ENCODE measurements at places on chromosomes 7 and 10.

GRCh38 chr10:79433324-79434222 is 11.9 kb downstream of the ZCCHC24 start:
- no peak for DNase-seq

DNA sequence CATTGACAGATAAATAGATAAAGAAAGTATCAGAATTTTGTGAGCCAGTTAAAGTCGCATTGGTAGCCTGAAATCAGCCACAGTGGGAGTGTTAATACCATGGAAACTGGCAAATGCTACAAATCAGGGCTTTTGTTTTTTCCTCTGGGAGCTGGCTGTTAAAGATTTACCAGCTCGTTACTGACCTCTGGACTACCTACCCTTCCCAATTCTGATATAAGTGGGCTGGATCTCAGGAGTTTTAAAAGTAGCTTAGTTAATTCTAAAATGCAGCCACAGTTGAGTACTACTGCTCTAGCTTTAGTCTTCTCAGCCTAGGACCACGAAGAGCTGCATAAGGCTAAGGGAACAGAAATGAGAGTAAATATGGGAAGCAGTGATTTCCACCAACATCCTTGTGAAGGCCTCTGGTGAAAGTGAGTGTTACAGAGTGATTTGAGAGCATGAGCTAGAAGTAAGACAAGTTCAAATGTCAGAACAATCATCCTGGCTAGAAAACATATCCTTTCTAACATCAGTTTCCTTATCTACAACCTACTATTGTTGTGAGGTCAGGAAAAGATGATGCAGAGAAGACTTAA is 53.2 kb downstream of the A1CF start:
- no peak for DNase-seq

- no peak for DNase-seq
Observed at GRCh38 chr10:117237401-117237991, 3.4 kb upstream of the SLC18A2 start.

DNA sequence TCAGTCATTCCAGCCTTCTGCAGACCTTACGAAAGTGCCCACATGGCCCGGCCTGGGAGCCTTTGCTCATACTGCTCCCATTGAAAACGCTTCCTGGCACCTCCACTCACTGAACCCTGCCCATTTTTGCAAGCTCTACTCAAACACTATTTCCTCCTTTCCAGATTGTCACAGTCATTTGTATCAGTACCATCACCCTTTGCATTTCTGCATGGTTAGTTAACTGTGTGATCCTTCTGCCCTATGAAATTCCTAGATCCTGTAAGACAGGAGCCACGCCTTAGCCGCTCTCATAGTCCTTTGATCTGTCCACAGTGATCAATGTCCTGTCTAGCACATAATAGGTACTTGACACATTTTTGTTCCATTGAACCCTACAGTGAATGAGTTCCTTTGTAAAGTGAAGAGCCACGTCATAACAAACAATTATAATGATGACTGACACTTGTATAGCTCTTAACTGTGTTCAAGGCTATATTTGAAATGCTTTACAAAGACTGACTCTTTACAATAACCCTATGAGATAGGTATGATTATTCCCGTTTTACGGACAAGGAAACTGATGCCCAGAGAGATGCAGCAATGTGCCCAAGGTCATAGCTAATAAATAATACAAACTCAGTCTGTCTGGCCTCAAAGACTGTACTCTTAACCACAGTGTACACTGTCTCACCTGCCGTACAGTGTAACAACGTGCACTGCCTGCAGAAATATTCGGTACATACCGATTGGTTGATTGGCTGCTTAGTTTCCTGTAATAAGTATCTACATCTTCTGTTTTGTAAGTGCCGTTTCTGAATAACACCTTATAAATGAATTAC is 16.6 kb upstream of the ITIH2 start:
- DNase-seq: no peak

DNA sequence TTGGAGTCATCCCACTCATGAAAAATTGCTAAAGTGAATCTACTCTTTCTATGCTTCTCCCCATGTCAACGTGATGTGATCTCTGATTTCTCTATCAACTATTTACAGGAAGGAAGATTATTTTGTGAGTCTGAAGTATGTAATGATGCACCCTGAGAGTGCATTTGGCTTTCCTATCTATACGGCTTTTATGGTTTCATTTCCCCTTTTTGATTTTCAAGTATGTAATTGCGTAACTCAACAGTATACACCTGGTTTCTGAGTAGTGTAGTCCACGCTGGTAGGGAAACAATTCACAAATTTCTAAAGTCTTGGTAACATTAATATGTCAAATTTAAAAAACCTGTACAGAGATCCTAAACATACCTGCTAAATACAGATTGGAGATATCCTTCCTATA is 194.7 kb upstream of the SEMA3A start:
- DNase-seq: no peak

DNA sequence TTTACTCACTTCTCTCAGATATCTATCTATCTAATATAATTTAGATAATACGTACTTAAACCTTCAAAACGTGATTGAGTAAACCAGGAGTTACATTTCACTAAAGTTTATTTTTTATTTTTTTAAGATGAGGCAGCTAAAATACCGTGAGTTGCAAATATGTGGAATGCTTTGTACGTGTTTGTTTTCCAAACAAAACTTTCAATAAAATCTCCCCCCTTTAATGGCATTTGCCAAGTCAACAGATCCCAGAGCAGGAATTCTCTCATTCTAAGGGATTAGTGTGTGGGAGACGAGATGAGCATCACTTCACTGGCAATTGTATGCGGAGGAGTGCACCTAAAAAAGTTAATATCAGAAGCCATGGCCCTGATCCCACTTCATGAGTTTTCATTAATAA is 53.7 kb upstream of the MAGI2 start:
- no peak for DNase-seq

DNA sequence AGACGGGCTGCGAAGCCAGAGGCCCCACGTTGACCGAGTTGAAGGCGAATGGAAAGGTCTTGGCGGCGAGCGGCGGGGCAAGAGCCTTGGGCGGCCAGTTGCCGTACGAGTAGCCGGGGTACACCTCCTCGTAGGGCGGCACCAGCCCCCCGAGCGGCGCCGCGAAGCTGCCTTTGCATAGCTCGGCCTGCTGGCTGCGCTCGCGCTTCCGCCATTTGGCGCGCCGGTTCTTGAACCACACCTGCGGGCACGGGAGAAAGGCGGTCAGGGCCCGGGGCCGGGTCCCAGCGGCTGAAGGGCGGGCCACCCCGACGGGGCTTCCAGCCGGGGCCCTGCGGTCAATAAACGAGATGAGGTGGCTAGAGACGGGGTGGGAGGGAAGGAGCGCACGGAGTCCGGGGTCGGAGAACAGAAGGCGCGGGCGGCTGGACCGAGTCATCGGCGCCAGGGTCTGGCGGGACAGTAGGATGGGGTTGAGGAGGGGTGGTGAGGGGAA is 4.8 kb downstream of the ELOVL3 start:
- DNase-seq: peak; percentile 55

DNA sequence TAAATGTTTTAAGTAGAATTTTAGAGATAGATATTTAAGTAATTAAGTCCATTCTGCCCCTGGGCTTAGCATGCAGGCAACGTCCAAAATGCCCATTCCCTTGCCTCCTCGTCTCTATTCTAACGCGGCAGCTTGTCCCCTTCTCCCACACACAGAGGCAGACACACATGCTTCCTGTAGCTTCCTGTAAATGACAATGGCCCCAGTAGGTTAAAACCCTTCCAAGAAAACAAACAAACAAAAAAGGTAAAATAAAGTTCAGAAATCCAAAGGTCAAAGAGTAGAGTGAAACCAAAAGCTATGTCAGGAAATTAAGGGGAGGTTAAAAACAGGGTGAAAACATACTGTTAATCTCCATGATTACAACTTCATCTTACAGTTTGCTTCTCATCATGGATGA is 857.6 kb downstream of the GATA3 start:
- no peak for DNase-seq

DNA sequence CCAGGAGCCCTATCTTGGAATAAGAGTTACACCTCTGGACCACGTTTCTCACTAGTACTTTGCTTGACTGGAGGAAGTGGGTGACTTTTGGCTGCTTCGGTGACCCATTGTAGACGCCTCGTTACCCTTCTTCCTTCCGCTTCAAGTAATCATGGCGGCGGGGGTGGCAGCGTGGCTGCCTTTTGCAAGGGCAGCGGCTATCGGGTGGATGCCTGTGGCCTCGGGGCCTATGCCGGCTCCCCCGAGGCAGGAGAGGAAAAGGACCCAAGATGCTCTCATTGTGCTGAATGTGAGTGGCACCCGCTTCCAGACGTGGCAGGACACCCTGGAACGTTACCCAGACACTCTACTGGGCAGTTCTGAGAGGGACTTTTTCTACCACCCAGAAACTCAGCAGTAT is 1.5 kb downstream of the KCND2 start:
- no peak for DNase-seq

DNA sequence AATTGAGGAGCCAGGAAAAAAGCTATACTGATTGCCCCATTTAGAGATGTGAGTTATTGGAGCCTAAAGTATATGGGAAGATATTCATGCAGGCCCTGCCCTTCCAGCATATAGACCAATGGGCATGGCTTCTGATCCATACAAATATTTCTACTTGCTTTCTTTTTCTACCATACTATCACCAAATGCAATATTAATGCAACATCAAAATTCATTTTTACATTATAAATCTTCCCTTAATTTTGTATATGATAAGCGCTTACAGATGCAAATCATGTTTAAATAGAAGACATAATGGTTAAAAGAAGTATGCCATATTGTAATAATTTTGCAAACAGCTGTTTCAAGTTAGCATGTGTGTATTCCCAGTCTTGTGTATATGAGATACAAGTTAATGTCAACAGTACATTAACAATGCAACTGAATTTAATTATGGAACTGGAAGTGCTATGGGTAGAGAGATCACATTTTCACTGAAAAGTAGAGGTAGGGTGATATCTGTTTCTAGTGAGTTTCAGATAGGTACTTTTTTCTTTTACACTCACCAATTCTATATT is 24.6 kb upstream of the WNT16 start:
- DNase-seq: no peak

DNA sequence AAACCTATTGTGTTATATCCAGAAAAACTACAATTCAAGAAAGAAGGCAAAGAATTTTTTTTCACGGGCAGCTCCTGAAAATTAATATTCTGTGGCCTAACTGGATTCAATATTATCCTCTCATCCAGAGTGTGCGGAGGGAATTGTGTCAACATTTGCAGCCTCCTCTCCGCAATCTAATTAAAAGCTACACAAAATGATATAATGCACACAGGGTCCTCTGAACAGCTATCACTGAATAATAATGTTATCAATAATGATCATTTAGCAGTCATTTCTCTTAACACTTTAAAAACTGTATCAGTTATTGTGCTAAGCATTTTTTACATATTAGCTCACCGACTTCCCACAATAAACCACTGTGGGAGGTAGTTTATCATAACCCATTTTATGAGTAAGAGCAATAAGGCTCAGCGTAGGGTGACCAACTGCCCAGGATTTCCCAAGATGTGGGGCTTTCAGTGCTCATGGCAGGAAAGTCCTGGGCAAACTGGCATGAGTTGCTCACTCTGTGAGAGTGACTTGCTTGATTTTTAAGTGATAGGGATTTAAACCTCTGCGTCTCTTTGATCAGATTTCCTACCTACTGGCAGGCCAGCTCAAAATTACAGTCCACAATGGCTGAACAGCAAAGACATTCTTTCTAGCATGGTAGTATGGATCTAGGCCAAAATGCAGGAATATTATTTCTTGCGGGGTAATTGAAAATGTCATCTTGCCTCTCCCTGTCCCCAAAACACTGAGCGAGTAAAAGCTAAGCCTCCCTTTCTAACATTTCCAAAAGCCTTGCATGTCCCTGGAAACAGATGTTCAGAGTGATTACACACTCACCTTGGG is 65.7 kb downstream of the AOAH start:
- no peak for DNase-seq

DNA sequence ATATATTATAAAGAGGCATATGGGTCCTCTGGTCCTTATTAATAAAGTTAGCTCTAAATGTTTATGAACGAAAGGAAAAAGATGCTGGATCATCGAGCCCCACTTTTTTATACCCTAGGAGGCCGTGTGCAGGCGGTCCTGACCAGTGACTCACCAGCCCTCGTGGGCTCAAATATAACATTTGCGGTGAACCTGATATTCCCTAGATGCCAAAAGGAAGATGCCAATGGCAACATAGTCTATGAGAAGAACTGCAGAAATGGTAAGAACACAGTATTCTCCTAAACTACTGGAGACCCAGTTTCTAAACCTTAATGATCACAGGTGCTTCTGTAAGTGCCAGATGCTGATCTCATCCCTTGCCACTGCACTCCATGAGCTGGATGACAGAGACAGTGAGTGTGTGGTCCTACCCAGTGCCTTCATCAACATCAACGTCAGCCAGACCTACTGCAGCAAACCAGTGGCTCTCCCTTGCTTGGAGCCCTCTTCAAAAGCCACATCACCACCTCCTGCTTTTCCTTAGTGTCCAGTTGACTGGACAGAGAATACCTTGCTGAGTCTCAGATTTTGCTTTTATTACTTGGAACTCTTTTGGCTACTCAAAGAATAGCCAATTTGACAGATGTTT is 7.6 kb downstream of the GPNMB start:
- no peak for DNase-seq

DNA sequence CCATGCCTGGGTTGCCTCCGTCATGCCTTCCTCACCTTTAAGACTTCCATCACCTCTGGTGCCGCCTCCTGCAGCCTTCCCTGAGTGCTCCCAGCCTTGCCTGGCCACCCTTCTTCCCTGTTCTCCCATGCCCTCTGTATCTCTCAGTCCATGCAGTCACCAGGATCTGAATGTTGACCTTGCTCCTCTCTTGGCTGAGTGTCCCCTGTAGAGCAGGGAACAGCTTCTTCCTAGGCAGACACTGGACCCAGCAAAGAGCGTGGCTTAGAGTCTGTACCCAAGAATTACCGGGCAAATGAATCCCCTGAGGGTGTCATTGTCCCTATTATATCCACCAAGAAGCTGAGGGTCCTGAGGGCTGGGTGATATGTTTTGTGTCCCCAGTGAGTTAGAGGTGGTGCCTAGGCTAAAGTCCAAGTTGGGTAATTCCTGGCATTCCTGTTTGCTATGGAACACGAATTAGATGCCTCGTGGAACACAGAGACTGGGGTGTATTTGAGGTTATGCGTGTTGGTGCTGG is 505.6 kb downstream of the RPS24 start:
- no peak for DNase-seq

DNA sequence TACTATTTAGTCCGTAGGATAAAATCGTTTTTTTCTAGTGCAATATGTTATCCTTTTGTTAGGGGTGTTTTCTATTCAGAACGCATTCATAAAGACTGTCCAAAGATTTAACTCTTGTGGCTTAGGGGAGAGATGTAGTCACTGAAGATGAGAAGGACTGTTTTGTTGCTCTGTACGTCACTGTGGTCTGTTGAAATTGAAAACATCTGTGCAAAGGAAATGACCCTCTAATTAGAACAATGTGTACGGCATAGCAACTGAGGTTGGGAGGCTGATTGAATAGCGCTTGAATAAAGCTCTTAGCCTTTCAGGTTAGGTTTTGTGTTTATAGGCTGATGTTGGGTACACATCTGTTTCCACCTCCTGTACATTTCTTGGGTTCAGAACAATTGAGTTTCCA is 453.4 kb upstream of the AKR1E2 start:
- DNase-seq: no peak

DNA sequence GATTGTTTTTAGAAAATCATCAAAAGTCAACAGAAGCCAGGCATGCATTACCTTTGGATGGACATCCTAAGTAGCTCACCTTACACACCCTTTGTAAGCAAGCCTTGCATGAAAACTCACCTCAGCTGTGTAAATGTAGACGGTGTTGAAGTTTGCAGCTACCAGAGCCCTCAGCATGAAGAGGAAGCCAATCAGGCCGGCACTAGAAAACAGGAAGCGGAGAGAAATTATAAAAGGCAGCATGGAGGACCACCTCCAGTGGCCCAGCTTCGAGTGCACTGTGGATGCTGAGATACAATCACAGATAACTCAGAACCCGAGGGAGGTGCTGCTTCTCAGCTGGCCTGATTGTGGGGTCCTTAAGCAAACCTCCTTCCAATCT is 75.3 kb downstream of the SVOPL start:
- DNase-seq: no peak
